ENCODE measurements at places on chromosomes 11 and 22. TPM values are rescaled to one million over a fixed set of nuclear protein-coding genes. Genes with fewer than 3 reads are reported as not detected.

DNA sequence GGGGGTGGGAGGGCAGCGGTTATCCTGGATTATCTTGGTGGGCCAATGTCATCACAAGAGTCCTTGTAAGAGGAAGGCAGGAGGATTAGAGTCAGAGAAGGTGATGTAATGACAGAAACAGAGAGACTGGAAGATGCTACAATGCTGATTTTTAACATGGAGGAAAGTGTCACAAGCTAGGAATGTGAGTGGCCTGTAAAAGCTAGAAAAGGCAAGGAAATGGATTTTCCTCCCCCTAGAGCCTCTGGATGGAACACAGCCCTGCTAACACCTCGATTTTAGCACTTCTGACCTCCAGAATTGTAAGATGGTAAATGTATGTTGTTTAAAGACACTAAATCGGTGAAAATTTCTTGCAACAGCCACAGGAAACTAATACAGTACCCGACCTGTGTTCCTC is 109.3 kb downstream of the MN1 start:
- no peak for DNase-seq

- no peak for DNase-seq
Measured at GRCh38 chr11:18071098-18071705, 25.1 kb upstream of the TPH1 start.

DNA sequence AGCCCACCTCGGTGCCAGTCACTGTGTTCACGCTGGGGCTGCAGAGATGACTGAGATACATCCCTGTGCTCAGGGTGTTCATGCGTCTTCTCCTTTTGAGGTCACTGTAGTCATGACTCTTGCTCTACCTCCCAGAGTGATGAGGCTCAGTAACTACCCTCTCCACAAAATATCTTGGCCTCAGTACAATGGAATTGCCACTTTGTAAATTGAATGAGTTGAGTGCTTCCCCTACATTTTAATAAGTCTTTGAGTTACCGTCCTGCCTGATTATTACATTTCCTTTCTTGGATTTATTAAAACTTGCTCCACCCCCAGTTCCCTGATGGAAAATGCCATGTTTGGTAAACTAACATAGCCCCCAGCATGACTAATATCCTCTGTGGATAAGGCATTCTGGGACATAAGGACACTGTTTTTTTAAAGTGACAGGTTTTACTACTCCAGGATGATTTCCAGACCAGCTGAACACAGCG is 15.9 kb downstream of the PRSS23 start:
- DNase-seq, result no peak

C22orf15 gene
- 2.1 TPM for total RNA-seq

- no peak for DNase-seq
Measured at GRCh38 chr11:15750535-15751308, 605.6 kb downstream of the SOX6 start.

IGLL5 gene
- total RNA-seq, result not detected

OR10A3 gene
- not detected for total RNA-seq

GRCh38 chr11:75147875-75148263 is 3.0 kb upstream of the SLCO2B1 start:
- DNase-seq, result no peak

- DNase-seq, result peak; percentile 68
Measured at GRCh38 chr11:118911880-118912741, 13.6 kb downstream of the BCL9L start.

DNA sequence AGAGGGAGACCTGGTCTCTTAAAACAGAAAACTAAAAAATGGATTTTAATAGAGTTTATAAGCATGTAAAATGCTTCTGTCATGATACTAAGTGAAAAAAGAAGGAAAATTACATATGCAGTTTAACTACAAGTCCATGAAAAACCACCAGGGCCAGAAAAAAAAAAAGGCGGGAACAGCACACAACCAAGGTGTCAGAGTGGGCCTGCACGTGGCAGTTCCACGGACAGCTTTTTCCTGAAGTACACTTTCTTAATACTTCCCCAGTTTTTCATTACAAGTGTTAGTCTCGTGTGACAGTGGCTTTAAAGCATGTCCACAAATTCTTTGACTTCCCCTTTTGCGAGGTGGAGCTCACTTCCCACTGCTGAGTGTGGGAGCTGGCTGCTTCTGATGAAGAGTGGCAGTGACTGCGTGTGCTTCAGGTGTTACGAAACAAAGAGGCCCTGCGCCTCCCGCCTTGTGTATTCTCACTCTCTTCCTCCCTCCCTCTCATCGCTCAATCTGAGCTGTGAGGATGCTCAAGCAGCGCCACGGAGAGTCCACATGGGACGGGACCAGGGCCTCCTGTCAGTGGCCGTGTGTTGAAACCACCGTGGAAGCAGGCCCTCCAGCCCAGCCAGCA is 16.4 kb downstream of the PPM1F start:
- no peak for DNase-seq

GRCh38 chr11:119307219-119307618 is 9.7 kb downstream of the MCAM start:
- DNase-seq, result no peak

TMEM151A gene
- not detected for total RNA-seq

DNA sequence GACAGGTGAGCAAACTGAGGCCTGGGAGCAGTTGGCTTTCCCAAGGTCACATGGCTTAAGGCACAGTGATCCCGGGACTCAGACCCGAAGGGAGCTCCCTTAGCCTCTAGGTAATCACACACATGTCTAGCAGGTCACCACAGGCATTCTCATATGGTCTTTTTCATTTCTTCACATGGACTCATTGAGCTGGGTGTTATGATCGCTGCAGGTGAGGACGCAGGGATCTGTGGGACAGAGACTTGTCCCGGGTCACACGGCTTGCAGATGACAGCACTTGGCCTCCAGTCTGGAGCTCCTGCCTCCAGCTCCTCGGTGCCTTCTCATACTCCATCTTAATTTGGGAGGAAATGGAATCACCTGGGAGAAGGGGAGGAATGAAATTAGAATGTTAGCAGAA is 23.6 kb upstream of the CACNG2 start:
- no peak for DNase-seq

DNA sequence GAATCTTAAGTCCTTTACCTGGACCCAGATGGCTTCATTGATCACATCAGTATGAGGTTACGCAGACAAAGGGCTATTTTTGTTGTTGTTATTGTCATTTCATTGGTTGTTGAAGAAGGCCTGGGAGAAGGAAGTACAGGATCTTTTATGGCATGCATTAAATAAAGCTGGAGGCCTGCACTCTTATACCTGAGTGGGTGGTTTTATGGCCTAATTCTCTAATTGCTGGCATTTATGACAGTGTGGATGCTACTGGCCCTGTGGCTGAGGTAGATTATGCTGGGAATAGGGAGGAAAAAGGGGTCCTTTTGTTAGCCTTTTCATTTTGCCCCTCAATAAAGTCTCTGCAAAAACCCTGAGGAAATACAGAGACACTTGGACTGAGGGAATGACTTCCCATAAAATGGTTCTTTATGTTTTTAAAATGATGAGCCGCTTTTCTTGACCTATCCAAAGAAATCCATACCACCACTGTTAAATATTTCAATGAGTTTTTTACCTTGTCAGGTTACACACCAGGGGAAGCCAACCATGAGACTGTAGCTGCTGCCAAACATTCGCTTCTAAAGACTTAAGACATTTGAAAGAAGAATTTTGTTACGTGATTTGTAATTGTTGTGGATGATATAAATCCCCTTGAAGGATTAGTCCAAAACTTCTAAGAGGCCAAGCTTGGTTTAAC is 6.8 kb downstream of the KMT2A start:
- DNase-seq, result no peak

GRCh38 chr11:83092488-83093384 is 21.0 kb upstream of the RAB30 start:
- no peak for DNase-seq

GRAMD1B gene
- 30.3 TPM for total RNA-seq

DNA sequence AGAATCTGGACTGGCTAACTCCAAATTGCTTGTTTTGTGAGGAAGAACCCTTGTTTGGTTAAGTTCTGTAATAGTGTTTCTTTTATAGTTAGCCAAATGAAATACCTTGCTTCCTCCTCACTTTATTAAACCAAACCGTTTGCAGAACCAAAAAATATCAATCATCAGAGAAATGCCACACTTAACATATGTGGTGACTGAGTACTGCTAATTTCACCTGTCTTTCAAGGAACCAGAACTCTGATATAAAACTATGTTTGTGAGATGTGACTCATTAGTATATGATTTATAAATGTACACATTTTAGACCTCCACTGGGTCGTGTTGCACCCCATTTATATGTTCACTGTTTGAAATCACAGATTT is 119.9 kb downstream of the PGR start:
- DNase-seq, result no peak

- DNase-seq, result no peak
Measured at GRCh38 chr11:15563054-15563453, 448.3 kb downstream of the INSC start.

ETS1 gene
- 580 TPM for total RNA-seq

DNA sequence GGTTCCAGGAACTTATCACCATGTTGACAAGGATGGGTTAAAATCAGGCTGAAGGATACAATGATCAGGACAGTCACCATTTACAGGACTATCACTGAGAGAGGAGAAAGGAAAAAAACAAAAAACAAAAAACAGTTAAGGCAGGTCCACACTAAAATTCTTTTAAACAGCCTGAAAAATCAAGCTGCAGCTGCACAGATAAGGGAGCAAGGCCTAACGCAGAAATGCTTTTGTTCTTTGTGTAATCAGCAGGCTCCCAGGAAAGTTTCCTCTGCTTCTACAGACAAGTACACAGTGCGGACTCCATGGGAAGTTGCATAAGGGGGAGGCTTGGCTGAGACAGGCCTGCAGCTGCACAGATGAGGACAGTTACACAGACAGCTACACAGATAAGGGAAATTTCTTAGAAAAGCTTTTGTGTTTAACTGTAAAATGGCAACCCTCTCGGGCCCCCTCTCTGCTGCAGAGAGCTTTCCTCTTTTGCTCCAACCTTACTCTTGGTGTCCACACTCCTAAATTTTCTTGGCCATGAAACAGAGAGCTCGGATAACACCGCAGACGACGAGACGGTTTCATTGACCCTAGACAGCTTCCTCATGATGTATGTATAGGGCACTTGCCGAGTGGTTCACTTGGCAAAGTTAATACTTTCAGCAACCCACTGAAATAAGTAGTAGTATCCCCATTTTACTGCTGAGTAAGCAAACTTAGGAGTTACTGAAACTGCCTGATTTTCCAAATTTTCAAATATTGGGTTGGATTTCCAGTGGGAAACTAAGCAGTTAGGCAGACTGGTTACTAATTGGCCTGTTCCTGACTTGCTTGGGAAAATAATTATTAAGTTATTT is 45.5 kb downstream of the PIWIL3 start:
- DNase-seq, result no peak

DNA sequence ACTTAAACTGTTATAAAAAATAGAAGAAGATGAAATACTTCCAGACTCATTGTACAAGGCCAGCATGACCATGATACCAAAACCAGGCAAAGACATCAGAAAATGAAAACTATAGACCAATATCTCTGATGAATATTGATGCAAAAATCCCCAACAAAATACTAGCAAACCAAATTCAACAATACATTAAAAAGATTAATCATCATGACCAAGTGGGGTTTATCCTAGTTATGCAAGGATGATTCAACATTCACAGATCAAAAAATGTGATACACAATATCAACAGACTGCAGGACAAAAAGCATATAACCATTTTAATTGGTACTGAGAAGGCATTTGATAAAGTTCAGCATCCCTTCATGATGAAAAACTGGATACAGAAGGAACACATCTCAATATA is 824.5 kb upstream of the RAG2 start:
- DNase-seq, result no peak

- no peak for DNase-seq
Measured at GRCh38 chr11:90916706-90917105, 693.9 kb upstream of the CHORDC1 start.

TNRC6B gene
- 91.4 TPM for total RNA-seq

DNA sequence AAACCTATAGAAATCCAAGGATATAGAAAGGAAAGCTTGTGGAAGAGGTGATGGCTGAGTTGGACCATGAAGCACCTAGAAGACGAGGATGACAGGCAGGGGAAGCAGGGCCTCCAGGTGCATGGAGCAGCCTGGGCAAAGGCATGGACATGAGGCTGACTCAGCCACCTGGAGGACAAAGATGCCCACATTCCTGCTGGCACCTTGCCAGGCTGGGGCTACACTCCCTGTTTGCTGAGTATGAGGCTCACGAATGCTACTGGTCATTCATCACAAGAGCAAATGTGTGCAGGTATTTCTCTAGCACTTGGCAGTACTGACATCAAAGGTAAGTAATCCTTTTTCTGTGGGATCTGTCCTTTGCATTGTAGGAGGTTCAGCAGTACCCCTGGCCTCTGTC is 7.1 kb upstream of the SCGB2A1 start:
- no peak for DNase-seq

DNA sequence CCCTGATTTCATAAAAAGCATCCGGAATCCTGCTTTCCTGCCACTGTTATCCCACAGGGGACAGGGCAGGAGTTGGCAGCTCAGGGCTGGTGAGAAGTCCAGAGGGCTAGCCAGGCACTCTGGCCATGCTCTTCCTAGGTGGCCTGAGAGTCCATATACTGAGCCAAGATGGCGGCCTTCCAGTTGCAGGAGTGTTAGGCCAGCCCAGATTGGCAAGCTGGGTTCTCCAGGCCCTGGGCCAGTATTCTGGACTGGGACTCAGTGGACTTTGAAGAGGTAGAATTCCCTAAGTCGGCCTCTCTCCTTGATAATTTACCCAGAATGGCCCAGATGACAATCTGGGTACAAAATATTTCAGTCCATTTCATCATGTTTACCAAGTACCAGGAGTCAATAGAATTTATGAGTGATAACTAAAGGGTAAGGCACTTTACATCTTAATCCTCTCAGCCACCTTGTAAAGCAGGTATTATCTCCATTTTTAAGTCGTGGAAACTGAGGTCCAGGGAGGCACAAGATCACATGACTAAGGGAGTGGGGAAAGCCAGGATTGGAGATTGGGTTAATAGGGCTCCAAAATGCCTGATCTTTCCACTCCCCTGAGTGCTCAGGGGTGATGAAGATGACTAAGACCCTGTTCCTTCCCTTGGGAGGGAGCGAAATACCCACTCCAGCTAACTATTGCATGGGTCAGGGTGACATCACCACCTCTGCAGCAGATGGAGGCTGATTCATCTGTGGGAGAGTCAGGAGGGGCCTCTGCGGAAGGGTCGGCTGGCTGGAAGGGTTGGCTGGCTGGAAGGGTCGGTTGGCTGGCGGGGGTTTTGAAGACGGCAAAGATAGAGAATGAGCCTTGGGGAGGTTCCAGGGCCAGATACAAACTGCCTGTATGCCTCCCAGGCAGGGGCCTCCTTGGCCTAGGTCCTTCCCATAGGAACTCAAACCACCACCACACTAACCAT is 1.2 kb upstream of the MICALL1 start:
- no peak for DNase-seq

CCDC73 gene
- not detected for total RNA-seq

SUSD2 gene
- 0.94 TPM for total RNA-seq

ZNF280A gene
- total RNA-seq, result not detected

TSPAN18 gene
- 5.2 TPM for total RNA-seq

CRYBB3 gene
- total RNA-seq, result 0.72 TPM

PRODH gene
- 0.06 TPM for total RNA-seq
